ENCODE measurements at places on chromosomes 2 and 18.
A peak's percentile ranks its signal among the peaks of the same experiment; 100 is the strongest.

DNA sequence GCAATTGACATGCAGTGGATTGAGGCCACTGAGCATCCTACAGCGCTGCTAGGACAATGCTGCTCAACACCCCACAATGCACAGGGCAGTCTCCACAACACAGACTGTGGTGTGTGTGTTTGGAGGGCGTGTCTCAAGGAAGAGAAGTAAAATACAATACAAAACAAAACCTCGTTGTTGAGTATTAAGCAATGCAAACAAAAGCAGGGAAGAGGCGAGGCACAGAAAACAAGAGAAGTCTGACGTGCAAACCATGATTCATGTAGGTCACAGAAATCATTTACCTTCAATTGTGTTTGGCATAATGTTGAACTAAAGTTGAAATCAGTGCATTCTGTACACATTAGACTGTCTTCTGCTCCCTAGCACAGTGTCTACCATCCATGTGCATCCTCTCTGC lies 260.9 kb downstream of the PHLPP1 start:
- no peak for DNase-seq

- peak; percentile 67 for DNase-seq
These were observed 117.4 kb downstream of the ETAA1 start for GRCh38 chr2:67514515-67514914.

GRCh38 chr18:7532942-7533341 lies 34.2 kb upstream of the PTPRM start:
- DNase-seq, result no peak

- DNase-seq, result no peak
These were observed 445.8 kb downstream of the SATB2 start for GRCh38 chr2:199011908-199012307.

DNA sequence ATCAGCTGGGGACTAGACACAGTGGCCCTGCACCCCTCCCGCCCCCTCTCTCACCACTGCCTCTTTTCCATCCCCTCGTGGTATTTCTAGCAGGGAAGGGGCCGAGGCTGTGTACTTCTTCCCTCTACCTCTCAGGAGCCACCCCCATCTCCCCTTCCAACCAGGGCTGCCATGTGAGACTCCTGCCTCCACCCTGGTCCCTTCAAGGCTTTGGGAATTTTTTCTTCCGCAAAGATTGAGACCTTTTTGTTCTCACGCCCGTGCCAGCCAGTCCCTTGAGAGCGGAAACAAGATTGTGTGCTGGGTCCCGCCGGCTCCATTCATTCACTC lies 39.1 kb downstream of the LPIN1 start:
- DNase-seq, result no peak

GRCh38 chr2:54716375-54716774 lies 7.1 kb upstream of the EML6 start:
- DNase-seq, result no peak

DNA sequence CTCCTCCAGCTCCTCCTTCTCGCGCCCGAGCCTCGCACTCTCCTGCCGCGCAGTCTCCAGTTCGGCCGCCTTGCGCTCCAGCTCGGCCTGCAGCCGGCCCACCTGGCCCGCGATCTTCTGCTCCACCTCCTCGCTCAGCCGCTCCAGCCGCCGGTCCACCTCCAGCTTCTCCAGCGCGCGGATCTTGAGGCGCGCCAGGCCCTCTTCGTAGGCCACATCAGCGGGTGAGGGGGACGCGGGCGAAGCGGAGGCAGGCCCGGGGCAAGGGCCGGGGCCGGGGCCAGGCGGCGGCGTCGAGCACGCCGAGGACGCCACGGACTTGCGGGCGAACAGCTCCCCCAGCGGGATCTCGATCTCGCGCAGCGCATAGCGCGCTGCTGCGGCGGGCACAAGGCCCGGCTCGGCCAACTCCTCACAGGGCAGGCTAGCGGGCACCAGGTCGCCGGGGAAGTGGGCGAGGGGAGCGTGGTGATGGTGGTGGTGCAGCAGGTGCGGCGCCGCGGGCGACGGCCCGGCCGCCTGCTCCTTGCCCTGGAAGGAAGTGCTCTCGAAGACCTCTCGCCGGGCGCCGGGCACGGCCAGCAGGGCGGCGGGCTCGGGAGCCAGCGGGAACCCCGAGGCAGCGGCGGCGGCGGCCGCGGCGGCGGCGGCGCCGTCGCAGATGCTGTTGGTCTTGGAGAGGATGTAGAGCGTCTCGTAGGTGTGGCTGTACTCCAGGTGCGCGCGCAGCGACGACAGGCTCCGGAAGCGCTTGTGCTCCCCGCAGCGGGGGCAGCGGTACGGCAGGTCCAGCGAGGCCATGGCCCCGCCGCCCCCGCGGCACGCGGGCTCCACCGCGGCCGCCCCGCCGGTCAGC lies 15.2 kb downstream of the FBXO41 start:
- DNase-seq, result no peak

GRCh38 chr2:72998234-72998651 lies 73.3 kb downstream of the SFXN5 start:
- no peak for DNase-seq

Measured in astrocyte of the spinal cord (primary cell).